ENCODE measurements at places on chromosomes 12 and 14. TPM values are rescaled to one million over a fixed set of nuclear protein-coding genes. Genes with fewer than 3 reads are reported as not detected.

DNA sequence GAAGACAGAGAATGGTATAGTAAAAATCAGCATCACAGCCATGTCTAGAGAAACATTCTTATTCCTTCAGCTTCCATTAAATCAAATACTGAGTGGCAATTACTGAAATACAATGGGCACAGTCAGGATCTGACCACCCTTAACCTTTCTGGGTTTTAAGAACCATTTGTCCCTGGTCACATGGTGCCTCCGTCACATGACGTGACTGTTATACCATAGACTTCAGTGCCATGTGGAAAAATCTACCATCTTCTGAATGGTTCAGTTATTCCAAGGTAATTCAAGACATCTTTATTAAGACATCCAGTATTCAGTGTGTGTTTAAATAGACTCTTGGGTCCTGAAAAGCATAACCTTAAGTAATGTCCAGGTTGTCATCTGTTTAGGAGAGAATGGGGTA lies 553.1 kb upstream of the FLRT2 start:
- no peak overlapping the region for H3K4me3 ChIP-seq
- no peaks in the 10 kb centered on the region for H3K4me1 ChIP-seq
- H3K27me3 ChIP-seq, result no peaks in the 10 kb centered on the region
- H3K36me3 ChIP-seq, result no peaks in the 10 kb centered on the region
- H3K27ac ChIP-seq, result no peak overlapping the region
- DNase-seq, result no peak

GRCh38 chr12:90460681-90461080 lies 494.3 kb downstream of the CCER1 start:
- H3K4me3 ChIP-seq, result no peak overlapping the region
- no peaks in the 10 kb centered on the region for H3K4me1 ChIP-seq

Gene SIX1
- total RNA-seq, result 38.5 TPM

Gene RBP5
- total RNA-seq, result not detected
